ENCODE measurements at places on chromosomes 1 and 21.

GRCh38 chr1:180542838-180543145, 16.0 kb upstream of the OVAAL start:
- no peak for DNase-seq

DNA sequence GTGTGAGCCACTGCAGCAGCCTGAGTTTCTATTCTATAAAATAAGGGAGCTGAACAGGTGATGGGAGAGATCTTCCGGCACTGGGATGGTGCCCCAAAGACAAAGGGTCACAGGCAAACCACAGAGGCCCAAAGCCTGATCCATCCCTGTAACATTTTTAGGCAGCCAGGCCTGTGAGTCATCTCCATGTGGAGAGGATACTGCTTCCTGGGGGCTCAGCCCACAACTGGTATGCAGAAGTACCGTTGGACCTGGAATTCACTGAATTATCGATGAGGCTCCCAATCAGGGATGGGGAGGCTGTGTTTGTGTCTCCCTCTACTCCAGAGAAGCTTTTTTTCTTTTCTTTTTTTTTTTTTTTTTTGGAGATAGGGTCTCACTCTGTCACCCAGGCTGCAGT, 48.8 kb upstream of the WASF2 start:
- no peak for DNase-seq

GRCh38 chr21:45177039-45177438, 102.7 kb downstream of the ADARB1 start:
- DNase-seq = no peak

GRCh38 chr1:203754455-203754864, 10.5 kb upstream of the LAX1 start:
- peak; percentile 39 for DNase-seq

DNA sequence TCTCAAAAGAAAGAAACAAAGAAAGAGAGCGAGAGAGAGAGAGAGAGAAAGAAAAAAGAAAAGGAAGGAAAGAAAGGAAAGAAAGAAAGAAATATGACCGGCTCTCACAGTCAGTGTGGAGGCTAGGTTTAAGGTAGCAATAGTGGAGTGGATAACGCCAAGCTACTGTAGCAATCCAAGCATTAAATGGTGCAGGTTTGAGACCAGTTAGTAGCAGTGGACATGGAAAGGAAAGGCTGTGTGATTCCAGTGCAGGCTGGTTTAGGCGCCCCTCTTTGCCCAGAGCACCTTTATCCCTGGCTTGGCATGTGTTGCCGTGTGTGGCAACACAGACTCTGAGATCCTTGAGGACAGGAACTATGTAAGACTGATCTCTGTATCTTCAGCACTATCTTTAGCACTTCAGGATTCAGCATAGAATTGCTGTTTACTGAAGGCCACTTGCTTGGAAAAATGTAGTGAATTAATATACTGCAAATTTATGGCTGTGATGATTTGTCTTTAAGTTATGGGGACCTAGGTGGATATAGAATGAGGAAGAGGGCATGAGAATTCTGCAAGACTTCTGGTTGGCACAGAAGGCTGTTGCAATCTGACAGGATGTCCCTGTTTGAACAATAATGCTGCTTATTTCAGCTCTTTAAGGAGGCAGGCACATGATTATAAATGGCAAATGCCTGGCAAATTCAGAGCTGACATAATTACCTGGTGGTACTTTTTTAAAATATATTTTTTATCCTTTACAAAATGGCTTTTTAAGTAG, 10.8 kb upstream of the OSBPL9 start:
- DNase-seq = no peak

Measured in T-helper 1 cell (primary cell).